Motor neuron (in vitro differentiated cells): ENCODE measurements at places on chromosomes 4 and X. TPM values are rescaled to one million over a fixed set of nuclear protein-coding genes. Genes with fewer than 3 reads are reported as not detected.

Gene XG
- total RNA-seq, result 0.14 and 0.78 TPM in 2 replicates

Gene PNMA6A
- total RNA-seq, result 1.9 and 2.0 TPM in 2 replicates

Gene MECP2
- total RNA-seq, result 23.9 and 24.6 TPM in 2 replicates

Gene SHROOM2
- 26.4 and 26.8 TPM in 2 replicates for total RNA-seq

Gene UCP1
- not detected in 2 replicates for total RNA-seq

Gene PPP1R2C
- total RNA-seq, result not detected in 2 replicates

Gene TLR10
- 0.15 TPM in 1 of 2 replicates, not detected in the other for total RNA-seq

Gene PLAC8
- 13.1 and 15.4 TPM in 2 replicates for total RNA-seq

Gene RTL9
- 0.14 and 0.26 TPM in 2 replicates for total RNA-seq

Gene SPACA5
- total RNA-seq, result not detected in 2 replicates

Gene SLC6A14
- not detected in 2 replicates for total RNA-seq

Gene MORF4L2
- 538 and 587 TPM in 2 replicates for total RNA-seq

Gene PRRG3
- 0.19 and 1.5 TPM in 2 replicates for total RNA-seq

Gene PCDH10
- 16.5 TPM in 2 replicates for total RNA-seq

Gene PPP4R3C
- total RNA-seq, result 0.09 TPM in 1 of 2 replicates, not detected in the other

Gene BEND4
- 0.04 and 0.10 TPM in 2 replicates for total RNA-seq

Gene RTL3
- total RNA-seq, result not detected in 2 replicates

Gene ACSL4
- total RNA-seq, result 54.2 and 63.5 TPM in 2 replicates

Gene BMX
- total RNA-seq, result not detected in 2 replicates

Gene ASB11
- total RNA-seq, result not detected in 2 replicates

Gene CTAG1B
- not detected in 2 replicates for total RNA-seq

Gene TCEAL3
- total RNA-seq, result 22.3 and 23.6 TPM in 2 replicates

Gene PPEF2
- total RNA-seq, result 0.19 TPM in 1 of 2 replicates, not detected in the other

Gene TMEM255A
- 0.23 and 0.28 TPM in 2 replicates for total RNA-seq

Gene HHIP
- 0.25 and 0.75 TPM in 2 replicates for total RNA-seq

Gene IL21
- total RNA-seq, result not detected in 2 replicates

Gene FRMPD3
- 0.05 and 0.11 TPM in 2 replicates for total RNA-seq

Gene EFHC2
- 0.46 and 0.54 TPM in 2 replicates for total RNA-seq

Gene ANK2
- 116 and 141 TPM in 2 replicates for total RNA-seq

Gene NLRP2B
- total RNA-seq, result 0.35 TPM in 1 of 2 replicates, not detected in the other

Gene CCSER1
- 19.8 and 30.4 TPM in 2 replicates for total RNA-seq

Gene CCKAR
- 0.16 TPM in 1 of 2 replicates, not detected in the other for total RNA-seq

Gene ADH1B
- total RNA-seq, result 0.05 and 0.33 TPM in 2 replicates

Gene F11
- 0.30 and 0.57 TPM in 2 replicates for total RNA-seq

Gene KLKB1
- total RNA-seq, result 0.15 and 0.16 TPM in 2 replicates

Gene FHIP1A
- 2.3 and 3.1 TPM in 2 replicates for total RNA-seq

Gene TCEAL2
- total RNA-seq, result 2.3 TPM in 1 of 2 replicates, not detected in the other

Gene NEXMIF
- total RNA-seq, result 11.0 and 12.4 TPM in 2 replicates

Gene PNCK
- 12.5 and 17.3 TPM in 2 replicates for total RNA-seq

Gene CTAG2
- total RNA-seq, result 0.38 and 0.39 TPM in 2 replicates

Gene MAGEA8
- total RNA-seq, result not detected in 2 replicates

Gene PDCL2
- 0.55 TPM in 1 of 2 replicates, not detected in the other for total RNA-seq

Gene ZBTB49
- 4.9 and 8.1 TPM in 2 replicates for total RNA-seq

Gene FAM47A
- not detected in 2 replicates for total RNA-seq

Gene GRPEL1
- total RNA-seq, result 59.3 and 60.8 TPM in 2 replicates

Gene LETM1
- total RNA-seq, result 20.1 and 21.7 TPM in 2 replicates

Gene BRS3
- 0.17 TPM in 1 of 2 replicates, not detected in the other for total RNA-seq

Gene RTL5
- total RNA-seq, result 11.8 and 13.7 TPM in 2 replicates

Gene DMP1
- total RNA-seq, result 0.13 TPM in 1 of 2 replicates, not detected in the other

Gene CRMP1
- total RNA-seq, result 8.1 and 11.7 TPM in 2 replicates

Gene PNPLA4
- 7.5 and 9.2 TPM in 2 replicates for total RNA-seq

Gene KLHL2
- 17.7 and 18.0 TPM in 2 replicates for total RNA-seq

Gene MAGEB2
- total RNA-seq, result not detected in 2 replicates

Gene DRD5
- 0.16 TPM in 1 of 2 replicates, not detected in the other for total RNA-seq
